Stimulated activated CD4-positive, alpha-beta T cell treated with anti-CD3 and anti-CD28 coated beads, Interleukin-15, amount 100 ng/mL, for 1 hour (primary cell): ENCODE measurements at places on chromosomes 5 and 9.

DNA sequence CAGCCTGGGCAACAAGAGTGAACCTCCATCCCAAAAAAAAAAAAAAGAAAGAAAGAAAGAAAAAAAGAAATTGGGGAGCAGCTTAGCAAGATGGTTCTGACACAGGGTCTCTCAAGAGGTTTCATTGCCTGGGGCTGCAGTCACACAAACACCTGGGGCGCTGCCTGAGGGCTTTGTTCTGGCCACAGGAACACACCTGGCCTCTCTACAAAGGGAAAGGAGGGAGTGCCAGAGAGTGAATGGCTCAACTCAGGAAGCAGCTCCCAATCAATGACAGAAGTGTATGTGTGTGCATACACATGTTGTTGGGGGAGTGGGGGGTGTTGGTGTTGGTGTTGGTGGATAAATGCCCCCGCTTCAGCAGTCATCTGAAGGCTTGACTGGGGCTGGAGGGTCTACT lies 32.4 kb upstream of the CTNNA1 start:
- DNase-seq, result no peak

- DNase-seq, result no peak
These were observed 32.9 kb downstream of the RALGPS1 start for GRCh38 chr9:126947529-126947928.

- no peak for DNase-seq
These were observed 17.7 kb downstream of the ABL1 start for GRCh38 chr9:130852801-130853200.

DNA sequence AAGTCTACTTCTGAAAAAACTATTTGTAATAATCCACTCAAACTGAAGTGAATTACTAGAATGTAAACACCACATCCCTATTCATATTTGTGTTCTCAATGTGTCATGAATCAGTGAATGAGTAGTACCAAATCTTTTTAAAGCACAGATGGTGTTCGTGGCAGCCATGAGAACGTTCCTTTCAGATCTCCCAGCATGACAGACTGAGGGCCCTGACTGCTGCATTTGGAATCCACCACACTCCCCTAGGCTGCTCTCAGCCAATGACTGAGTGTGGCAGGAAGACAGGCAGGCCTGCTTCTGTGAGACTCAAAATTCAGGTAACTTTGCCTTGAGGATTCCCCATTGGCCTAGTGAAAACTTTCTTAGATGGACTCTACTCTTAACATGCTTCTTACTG lies 10.9 kb upstream of the JMY start:
- DNase-seq, result no peak

DNA sequence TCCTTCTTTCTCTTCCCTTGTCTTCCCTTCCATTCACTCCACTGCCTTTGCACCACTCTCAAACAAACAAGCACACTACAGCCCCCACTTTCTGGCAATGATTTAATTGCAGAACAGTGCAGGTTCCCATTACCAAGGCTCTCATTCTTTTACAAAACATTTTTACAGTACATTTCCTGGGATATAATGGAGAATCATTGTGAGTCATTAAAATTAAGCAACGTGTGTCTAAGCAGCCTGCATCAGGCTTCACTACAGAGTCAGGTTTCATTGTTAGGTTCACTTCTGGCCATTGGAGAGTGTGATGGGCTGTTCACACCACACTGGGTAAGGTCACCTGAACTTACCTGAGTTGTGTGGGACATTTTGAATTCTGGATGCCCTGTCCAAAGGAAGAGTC lies 303.5 kb downstream of the TRIM32 start:
- no peak for DNase-seq

- DNase-seq, result no peak
These were observed 429.5 kb downstream of the EBF1 start for GRCh38 chr5:158670201-158670600.

- DNase-seq, result no peak
These were observed 26.6 kb downstream of the PALM2AKAP2 start for GRCh38 chr9:109806506-109807115.

GRCh38 chr5:168005093-168005492 lies 286.4 kb upstream of the WWC1 start:
- DNase-seq, result no peak

GRCh38 chr5:12330993-12331588 lies 426.8 kb upstream of the CTNND2 start:
- no peak for DNase-seq

DNA sequence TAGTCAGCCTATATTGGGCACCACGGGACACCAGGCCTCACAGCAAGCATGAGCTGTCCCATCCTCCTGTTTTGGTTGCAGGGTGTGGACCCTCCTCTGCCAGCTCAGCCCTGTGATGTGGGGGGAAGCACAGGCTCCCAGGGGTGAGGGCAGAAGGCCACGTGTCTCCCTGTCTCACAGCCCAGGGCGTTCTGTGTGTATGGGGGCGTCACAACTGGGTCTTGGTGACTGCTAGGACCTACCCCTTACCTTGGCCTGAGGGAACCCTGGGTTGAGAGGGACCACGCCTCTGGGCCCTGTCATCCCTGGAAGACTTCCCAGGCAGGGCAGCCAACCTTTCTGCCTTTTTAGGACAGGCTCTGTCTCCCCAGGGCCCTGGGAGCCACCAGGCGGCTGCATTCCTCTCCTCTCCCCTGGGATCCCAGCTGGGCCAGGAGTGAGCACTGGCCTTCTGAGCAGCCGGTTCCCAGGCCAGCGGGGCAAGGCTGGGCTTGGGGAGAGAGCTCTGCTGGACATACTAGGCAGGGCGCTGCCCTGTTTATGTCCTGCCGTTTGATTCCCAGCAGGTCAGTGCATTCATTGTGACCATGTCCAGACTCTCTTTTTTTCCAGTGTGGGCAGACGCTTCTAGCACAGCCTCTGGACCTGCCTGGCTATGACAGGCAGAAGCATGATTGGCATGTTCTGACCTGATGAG lies 97.4 kb downstream of the DAB2IP start:
- no peak for DNase-seq
